ENCODE measurements at places on chromosomes 11 and 22.
A peak's percentile ranks its signal among the peaks of the same experiment; 100 is the strongest.

GRCh38 chr11:118657709-118658428 lies 21.6 kb downstream of the TREH start:
- no peak for DNase-seq

DNA sequence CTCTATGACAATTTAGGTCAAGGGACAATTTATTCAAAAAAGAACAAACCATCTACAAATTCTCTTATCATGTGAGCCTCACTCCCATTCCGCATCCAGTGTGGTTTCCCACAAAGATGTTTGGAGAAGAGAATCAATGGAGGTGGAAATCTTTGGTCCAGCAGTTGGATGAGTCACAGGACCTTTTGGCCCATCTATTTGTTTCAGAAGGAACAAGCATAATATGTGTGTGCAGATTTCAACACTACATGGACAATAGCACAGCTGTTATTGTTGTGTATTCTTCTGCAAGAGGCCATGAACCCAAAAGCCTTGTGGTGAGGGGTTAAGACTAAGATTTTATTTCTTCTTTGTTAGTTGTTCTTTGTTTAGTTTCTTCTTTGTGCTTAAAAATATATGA lies 61.6 kb downstream of the OR10A6 start:
- no peak for DNase-seq

- DNase-seq, result peak; percentile 35
Observed at GRCh38 chr11:15770798-15771414, 585.4 kb downstream of the SOX6 start.

- no peak for DNase-seq
Observed at GRCh38 chr11:2576549-2576948, 123.2 kb downstream of the KCNQ1OT1 start.

DNA sequence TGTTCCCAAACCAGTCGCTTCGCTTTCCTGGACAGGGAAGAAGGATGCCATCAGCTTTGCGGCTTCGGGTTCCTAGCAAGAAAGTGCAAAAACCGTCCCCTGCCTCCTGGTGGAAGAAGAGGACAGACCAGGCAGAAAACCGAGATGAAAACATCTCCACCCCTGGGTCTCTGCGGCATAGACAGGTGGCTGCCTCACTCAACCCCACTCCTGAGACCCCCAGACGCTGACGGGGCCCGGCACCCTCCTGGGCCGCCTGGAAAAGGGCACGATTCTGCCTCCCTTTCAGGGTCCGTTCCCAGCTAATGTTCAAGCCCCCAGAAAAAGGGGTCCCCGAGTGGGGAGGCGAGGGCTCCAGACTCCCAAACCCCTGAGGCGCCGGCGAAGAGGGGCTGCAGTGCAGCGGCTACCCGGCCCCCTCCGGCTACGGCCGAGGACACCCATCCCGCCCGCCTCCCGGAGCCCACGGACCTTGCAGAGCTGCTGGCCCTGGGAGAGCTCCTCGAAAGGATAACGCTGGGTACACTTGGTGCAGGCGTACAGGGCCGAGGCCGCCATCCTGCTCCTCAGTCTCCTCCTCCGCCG lies 569 bp downstream of the FAM76B start:
- peak; percentile 38 for DNase-seq

DNA sequence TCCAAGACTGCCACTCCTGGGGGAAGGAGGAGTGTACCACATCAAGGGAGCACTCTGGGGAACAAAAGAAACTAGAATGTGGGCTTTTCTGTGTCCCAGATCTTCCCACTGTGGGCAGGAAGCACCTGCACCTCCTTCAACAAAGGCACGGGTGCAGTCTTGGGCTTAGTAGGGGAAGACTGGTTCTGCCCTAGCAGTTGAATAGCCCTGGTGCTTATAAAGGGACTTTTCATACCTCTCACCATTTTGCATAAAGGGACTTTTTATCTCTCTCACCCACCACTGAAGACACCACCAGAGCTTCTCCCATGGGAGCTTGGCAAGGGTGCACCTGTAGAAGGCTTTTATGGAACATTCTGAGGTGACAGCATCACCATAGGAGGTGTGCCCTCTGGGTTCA lies 65.8 kb upstream of the MS4A8 start:
- DNase-seq, result no peak

DNA sequence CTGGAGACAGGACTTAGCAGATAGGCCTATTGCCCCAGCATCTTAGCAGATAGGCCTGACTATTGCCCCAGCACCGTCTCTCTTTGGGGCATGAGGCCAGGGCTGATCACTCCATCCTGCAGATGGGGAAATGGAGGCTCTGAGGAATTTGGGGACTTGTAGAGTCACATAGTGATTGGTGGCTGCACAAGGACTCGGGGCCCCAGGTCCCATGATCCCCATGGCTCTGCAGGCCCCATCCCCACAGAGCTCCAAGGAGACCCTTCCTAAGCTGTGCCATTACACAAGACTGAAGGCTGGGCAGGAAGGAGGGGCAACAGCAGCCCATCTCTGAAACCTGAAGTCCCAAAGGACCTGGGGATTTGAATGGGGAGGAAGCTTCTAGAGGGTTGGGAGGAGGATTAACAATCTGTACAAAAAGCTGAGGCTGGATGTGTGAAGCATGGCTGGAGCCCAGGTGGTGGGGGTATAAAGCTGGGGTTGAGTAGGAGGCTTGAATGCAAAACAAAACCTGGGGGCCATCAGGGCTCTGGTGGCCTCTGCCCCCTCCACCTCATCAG lies 1.6 kb downstream of the ARAP1 start:
- DNase-seq, result no peak

DNA sequence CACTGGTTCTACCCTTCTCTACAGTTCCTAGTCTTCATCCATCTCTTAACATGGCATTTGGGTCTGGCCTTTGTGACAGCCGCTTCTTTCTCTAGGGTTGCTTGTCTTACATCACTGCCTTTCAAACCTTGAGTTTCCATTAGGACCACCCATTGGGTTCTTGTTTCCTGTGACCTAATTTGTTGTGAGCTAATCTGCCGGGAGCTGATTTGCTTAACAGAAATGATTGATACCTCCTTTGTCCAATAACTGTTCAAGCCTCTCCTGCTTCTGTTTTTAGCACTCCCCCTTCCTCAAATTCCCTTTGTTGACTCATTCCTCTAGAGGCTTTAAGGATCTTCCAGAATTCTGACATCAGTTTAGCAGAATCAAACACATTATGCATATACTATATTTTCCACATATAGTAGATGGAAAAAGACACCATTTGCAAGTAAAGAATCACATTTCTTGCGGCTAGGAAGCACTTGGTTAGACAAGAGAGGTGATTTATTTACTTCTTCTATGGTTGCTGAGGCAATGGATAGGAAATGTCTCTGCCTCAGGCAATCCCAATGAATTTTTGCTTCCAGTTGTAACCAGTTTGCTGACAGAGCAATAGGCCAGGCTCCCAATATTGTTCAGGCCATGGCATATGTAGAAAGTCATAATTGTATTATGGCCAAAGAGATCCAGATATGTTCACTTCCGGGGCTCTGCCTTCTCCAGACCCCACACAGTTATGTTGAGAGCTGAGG lies 130.7 kb downstream of the SNX19 start:
- no peak for DNase-seq

DNA sequence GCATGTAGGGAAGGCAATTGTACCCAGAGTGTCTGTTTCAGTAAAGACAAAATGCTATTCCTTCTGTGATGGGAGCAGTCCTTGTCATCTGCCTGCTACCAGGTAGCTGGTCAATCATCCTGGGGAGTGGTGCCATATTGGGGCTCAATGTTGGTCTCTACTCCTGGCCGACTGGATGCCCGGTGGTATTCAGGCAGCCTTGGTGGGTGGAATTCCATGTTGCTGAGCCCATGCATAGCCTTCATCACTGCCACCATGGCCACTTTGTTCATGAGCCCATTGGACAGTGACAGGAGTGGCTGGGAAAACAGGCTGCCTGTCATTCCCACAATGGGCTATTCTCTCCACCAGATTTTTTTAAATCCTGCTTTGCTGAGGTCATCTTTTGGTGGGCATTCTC lies 121.0 kb downstream of the WNT7B start:
- no peak for DNase-seq

- DNase-seq, result no peak
Observed at GRCh38 chr11:72174302-72175070, 17.5 kb upstream of the FOLR1 start.

GRCh38 chr11:76787911-76788596 lies 4.9 kb downstream of the TSKU start:
- DNase-seq, result peak; percentile 45

DNA sequence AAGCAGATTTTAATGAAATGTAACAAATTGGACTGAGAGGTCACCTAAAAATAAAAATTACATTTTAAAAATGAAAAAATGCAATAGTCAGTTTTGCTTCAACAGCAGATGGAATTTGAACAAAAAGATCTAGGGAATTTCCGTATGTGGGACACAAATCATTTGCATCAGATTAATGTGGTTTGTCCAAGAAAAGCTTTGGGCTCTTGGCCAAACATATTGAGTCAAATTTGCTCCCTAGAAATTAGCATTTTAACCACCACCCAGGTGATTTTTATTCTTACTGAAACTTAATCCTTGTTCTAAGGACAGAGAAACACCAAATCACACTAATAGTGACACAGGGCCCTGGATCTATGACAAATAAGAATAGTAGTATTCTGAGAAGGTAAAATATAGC lies 1477.8 kb downstream of the FAM181B start:
- DNase-seq, result no peak

DNA sequence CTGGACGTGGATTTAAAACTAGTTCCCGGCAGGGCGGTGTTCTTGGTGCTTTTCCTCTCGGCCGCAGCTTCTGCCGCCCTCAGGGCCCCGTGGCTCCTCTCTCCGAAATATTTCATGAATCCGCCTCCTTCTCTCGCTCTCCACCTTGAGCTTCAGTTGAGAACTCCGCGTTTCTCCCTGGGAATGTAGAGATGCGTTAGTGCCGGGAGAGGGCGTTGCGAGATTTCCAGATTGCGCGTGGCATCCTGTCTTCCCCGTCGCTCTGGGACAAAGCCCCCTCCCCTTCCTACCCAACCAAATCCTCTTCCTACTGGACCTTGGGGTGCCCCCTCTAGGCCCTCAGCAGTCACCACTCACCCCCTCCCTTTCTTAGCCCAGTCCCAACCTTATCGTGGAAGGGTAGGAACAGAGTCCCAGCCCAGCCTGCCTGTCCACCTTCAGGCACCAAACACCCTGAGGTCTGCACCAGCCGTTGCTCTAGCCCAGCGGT lies 15.5 kb upstream of the RAC2 start:
- DNase-seq, result peak; percentile 52

- no peak for DNase-seq
Observed at GRCh38 chr11:33646168-33646567, 54.5 kb downstream of the C11orf91 start.

GRCh38 chr11:14722496-14722895 lies 78.9 kb downstream of the PDE3B start:
- DNase-seq, result no peak

GRCh38 chr11:131734871-131735270 lies 364.5 kb downstream of the NTM start:
- DNase-seq, result no peak
